ENCODE measurements at places on chromosomes 6 and 20.

DNA sequence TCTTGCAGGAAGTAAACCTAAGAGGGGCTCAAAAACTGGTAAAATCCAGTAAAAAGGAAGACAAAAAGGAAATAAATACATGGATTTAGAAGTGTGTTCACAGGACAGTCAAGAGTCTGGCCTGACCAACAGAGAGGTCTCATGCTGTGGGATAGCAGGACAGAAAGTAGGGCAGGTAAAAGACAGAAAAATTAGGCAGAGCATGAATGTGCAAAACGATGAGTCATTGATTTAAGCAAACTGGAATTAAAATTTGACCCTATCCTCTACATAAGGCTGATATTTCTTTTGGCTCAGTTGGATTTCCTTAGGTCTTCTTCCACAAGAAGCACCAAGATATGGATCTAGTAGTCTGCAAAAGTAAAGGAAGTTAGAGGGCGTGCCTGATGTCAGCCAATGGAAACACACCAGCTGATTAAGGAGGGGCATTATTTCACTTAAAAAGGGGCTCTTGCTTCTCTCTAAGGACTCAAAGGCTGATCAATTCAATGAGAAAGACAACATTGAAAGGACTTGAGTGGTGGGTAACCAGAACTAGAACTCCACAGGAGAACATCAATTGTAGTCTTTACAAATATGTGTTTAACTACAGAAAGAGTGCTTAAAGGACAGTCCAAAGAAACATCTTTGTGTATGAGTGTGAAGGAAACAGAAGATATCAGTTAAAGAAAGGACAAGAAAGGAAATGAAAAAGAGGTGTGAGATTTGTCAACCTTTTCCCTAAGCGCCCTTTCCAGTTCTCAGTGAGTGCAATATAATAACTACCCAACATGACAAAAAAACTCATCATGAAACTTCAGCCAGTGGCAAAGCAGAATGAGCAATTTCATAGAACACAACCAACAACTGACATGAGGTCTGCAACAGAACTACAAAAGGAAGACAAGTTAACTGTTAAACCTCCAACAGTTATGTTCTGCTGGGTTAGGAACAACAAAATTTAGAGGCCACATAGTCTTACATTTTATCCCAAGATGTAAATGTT is 19.4 kb upstream of the MYB start:
- no peak for DNase-seq

DNA sequence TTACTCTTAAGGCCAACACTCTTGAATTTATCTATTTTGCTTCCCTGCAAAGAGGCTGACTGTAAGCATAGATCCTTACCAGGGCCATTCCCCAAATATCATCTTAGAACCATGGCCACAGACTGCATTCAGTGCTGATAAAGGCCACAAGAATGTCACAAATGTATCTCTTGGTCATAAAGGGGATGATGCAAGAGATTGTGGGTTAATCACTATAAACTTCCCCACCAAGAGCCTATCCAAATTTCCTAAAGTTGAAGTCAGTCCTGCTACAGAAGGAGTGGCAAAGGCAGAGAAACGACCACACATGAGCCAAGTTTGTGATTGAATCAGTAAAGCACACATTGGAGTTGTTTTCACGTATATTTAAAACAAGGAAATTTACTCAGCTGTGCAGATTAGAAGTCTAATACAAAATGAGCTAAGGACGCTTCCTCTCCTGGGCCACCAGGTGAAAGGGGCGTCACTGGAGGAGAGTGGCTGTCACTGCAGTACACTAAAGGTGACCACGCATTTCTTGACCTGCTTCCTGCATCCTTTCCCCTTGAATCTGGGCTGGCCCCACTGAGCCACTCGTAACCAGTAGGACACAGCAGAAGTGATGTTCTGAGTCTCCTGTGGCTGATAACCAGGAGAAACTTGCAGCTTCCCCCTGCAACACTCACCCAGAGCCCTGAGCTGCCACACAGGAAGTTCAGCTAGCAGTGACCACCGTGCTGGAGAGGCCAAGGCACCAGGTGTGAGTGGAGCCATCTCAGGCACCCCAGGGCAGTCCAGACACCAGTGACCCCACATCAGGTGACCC is 181.9 kb downstream of the SYNDIG1 start:
- no peak for DNase-seq

DNA sequence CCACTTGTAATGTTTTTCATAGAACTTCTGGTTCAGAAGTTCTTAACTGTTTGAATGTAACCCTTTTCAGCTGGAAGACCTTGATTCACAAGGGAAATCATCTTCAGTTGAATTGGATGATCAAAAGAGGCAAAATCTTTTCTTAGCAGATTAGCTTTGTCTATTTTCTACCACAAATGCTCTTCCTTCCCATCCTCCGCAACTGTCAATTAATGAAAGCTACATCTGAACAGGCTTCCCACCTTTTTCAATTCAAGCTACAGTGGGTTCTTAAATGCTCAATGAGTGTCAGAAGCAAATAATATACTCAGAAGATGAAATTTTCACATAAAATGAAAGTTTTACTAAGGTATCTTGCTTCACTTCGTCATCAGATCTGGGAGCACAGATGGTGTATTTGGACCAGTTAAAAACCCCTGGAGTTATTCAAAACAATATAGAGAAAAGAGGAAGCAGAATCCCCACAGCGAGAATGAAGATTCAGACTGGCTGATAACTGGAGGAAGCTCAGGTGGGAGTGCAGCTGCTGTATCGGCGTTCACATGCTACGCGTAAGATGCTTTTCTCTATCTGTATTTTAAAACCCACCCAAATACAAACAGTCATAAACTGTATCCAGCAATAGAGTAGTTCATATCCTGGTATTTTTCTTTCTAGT is 19.4 kb downstream of the QRSL1 start:
- DNase-seq, result no peak

GRCh38 chr6:33683576-33684427 is 27.7 kb downstream of the UQCC2 start:
- DNase-seq, result no peak

DNA sequence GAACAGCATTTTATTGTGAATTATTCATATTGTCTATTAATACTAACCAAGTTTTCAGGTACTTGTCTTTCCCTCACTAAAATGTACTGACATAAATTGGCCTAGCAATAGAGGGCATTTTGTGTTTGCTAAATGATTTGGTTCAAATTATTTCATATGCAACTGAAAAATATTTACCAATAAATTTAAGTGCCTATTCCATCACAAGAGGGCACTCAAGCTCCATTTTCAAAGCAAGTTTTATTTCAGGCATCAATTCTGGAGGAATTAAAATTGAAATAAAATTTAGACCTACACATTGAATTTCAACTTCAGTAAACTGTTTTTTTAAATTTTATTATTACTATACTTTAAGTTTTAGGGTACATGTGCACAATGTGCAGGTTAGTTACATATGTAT is 114.3 kb upstream of the SYNCRIP start:
- no peak for DNase-seq

DNA sequence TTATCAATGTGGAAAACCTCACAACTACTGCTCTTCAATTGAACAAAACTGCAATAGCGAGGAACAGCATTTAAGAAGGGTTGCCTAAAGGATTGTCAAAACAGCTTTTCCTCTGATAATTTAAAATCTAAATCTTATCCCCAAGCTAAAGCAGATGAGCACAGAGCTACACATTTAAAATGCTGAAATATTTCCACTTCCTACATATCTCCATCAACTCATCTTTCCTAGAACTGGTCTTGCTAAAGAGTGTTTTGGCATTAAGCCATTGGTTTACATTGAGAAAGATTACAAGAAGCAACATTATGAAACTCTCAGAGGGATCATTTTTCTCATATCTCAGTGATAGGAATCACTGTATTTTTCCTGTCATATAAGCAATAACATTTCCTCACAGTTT is 3.6 kb downstream of the OR10C1 start:
- no peak for DNase-seq

DNA sequence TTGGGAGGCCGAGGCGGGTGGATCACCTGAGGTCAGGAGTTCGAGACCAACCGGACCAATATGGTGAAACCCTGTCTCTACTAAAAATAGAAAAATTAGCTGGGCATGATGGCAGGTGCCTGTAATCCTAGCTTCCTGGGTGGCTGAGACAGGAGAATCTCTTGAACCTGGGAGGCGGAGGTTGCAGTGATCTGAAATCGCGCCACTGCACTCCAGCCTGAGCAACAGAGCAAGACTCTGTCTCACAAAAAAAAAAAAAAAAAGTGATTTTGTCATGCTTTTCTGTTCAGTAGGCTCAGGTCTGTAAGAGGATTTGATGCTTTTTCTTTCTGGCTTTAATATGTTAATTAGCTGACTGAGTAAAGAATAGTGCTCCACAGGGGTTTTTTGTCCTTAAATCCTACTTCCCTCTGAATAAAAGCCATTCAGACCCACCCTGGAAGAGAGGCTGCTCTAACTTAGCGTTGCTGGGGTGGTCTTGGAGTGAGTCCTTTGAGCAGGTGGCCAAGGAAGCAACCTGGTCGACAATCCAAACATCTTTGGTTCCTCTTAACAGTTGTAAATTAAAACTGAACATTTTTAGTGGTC is 19.0 kb downstream of the MCM8 start:
- DNase-seq, result no peak

GRCh38 chr6:144346719-144347447 is 61.7 kb downstream of the UTRN start:
- DNase-seq, result no peak

DNA sequence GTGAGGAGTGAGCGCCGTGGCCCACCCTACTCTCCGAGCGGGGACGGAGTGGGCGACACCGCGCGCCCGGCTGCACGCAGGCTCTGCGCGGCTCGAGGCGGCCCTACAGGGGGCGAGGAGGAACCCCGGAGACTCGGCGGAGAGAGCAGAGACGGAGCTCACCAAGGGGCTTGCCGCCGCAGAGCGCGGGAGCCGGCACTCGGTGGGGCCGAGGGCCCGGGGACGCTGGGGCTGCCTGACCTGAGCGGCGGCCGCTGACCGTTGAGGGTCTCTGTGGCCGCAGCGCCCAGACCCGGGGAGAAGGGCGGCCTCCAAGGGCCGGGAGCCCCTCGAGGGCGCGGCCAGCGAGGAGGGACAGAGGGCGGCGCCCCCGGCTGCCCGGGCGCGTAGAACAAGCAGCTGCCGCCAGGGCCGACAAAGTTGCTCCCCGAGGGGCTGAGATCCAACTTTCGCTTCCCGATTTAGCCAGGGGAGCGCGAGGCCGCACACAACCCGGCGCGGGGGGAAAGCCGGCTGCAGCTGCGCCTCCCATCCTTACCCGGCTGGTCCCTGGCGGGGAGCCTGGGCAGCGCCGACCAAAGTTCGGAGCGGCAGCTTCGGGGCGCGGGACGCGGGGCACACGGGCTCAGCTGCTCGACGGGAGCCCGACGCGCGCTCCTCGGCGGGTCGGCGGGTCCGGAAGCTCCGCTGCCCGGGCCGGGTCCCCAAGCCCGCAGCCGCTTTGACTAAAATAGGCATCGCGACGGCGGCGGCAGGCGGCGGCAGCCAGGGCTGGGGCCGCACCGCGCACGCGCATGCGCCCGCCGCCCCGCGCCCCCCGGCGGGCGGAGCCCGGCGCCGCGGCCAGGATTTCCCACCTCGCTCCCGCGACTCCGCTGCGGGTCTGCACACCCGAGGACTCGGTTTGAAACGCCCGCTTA is 43.1 kb downstream of the POPDC3 start:
- DNase-seq, result no peak

DNA sequence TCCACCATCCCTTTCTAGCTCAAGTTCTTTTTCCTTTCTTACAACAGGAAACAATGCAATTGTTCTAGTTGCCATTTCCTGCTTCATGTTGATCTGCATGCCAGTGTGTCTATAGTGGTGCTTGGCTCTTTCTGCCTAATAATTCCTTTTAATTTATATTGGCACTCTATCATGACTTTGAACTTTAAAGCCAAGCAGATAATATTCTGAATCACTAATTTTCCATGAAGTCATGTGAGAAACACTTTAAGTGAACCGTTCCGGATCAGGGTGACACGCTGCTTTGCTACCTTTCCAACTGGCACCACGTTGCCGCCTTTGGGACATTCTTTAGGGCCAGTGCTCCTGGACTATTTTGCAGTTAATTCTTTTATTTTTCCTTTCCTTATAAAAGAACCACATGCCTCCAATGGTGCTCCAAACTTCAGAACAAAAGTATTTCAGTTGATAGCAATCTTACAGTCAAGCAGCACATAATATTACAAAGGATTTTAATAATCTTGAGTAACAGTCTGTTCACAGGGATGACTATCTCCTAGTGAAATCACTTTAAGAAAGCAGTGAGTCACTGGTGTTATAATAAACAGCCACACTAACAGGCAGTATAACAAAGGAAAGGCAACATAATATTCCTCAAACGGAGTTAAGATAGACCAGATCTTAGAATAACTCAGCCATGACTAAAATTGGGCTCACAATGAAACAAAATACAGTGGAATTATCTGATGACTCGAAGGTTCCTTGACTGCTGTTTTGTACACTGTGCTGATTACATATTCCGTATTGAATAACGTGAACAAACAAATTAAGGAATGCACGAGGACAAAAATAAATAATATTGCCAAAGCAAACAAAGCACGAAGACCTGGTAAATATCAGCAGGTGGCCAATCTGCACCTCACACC is 19.0 kb upstream of the BLOC1S5 start:
- no peak for DNase-seq

GRCh38 chr6:125301435-125302391 is at the start of gene HDDC2:
HDDC2 (minus strand) TSS chr6:125301967; CDS start chr6:125301932, 35 bp downstream.
- DNase-seq, result peak; percentile 36

DNA sequence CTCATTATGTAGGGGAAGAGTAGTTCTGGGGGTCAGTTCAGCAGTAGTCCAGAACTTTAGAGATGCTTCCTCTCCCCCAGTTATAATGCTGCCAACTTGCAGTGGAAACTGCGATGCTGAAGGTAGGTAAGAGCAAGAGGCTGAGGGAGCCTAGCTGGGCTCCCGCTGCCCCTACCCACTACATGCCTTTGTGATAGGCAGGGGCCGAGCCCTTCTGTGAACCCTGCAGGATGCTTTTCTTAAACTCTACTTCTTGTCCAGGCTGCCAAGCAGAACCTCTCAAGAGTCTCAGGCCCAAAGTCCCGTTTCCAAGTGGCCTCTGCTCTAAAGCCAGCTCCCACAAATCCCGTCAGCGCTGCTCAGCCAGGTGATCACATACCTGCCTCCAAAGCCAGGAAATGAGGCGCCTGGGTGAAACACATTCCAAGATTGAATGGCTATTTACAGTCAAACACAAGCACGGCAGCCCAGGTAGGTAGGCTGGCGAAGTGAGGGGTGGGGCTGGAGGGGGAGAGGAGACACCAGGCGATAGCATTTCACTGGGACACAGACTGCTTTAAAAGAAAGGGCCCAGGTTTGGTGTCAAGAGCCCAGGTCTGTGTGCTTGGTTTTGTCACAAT is 150.7 kb downstream of the CD24 start:
- DNase-seq, result no peak

- no peak for DNase-seq
Measured at GRCh38 chr6:14440940-14441781, 323.6 kb downstream of the CD83 start.

- no peak for DNase-seq
Measured at GRCh38 chr6:37272834-37273566, 15.1 kb upstream of the TMEM217 start.

Measured in stimulated activated naive CD4-positive, alpha-beta T cell (primary cell).